ENCODE measurements at places on chromosomes 2 and 18.

- DNase-seq: no peak
Measured at GRCh38 chr2:225136552-225136951, 94.3 kb upstream of the DOCK10 start.

- DNase-seq: no peak
Measured at GRCh38 chr2:166901336-166901735, 13.1 kb downstream of the XIRP2 start.

GRCh38 chr18:45976974-45977373, 9.8 kb upstream of the EPG5 start:
- no peak for DNase-seq

DNA sequence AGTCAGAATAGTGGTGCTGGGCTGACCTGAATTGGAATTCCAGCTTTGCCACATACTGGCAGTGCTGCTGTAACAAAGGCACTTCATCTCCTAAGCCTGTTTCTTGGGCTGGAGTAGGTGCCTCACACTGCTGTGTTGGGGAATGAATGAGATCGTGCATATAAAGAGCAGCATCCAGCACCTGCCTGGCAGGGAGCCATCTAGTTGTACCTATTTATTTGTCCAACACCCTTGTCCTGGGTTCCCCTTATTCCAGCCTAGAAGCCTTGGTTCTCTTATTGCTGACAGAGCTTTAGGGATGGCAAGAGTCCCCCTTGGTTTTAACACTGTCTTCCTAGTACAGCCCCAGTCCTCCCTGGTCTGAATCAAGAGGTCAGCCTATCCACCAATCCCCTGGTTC, 275.3 kb upstream of the RAB12 start:
- no peak for DNase-seq

- no peak for DNase-seq
Measured at GRCh38 chr2:31704561-31705212, 123.9 kb upstream of the SRD5A2 start.

DNA sequence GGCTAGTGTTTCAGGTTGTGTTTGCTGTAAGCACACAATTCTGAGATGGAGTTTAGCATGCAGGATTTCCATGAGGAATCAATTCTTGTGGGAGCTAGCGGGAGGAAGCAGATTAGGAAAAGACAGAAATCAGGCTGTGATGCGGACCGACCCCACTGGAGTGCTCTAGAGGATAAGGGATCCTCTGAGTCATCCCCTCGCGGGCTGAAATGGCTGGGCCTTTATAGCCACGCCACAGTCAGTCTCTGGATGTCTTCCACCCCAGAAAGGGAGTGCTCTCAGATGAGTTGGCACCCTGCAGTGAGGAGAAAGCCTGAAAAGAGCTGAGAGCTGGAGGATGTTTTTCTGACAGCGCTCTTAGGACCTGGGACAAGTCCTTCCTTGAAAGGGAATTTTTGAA, 102.4 kb downstream of the GALNT3 start:
- DNase-seq: peak; percentile 65

DNA sequence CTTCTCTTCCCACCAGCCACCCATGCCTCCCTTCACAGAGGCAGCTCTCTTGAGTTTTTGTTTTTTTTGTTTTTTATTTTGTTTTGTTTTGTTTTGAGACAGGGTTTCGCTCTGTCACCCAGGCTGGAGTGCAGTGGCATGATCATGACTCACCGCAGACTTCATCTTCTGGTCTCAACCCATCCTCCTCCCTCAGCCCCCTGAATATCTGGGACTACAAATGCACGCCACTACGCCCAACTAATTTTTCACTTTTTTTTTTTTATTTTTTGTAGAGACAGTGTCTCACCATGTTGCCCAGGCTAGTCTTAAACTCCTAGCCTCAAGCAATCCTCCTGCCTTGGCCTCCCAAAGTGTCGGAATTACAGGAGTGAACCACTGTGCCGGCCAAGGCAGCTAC, 161.4 kb downstream of the TRABD2A start:
- DNase-seq: no peak

DNA sequence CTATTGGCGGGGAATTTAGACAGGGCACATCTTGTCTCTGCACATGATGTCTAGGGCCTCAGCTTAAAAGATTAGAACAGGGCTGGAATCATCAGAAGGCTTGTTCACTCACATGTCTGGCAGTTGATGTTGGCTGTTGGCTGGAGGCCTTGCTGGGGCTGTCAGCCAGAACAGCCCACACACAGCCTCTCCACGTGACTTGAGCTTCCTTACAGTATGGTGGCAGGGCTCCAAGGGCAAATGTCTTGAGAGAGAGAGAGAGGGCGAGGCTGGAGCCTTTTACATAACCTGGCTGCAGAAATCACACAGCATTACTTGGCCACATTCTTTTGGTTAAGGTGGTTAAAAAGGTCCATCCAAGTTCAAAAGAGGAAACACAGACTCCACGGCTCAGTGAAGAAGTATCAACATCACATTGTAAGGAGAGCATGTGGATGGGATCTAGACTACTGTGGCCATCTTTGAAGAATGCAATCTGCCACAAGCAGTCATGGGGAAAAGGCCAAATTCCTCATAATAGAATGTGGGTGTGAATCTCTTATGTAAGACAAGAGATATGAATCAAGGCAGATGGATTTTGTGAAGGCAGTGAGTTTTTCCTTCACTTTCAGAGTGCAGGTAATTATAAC, 30.4 kb downstream of the SRSF7 start:
- DNase-seq: peak; percentile 97

- DNase-seq: peak; percentile 55
Measured at GRCh38 chr2:36672199-36672598, 24.3 kb upstream of the VIT start.

- DNase-seq: peak; percentile 24
Measured at GRCh38 chr2:225122583-225123486, 80.6 kb upstream of the DOCK10 start.

DNA sequence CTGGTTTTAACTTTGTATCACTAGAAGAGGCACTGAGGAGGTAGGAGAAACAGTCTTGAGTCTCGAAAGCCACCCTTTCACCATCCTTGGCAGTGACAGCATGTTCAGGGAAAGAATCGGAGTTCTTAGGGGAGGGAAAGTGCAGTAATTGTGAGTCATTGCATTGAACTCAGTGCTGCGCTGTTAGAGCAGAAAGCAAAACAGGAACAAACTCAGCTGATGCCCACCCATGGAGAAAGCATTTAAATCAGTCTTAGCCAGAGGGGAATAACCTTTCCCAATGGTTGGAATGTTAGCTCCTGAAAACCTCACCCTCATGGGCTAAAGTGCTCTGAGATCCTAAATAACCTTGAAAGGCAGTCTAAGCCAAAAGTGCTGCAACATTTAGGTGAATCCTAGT, 845.6 kb upstream of the CNTNAP5 start:
- no peak for DNase-seq

DNA sequence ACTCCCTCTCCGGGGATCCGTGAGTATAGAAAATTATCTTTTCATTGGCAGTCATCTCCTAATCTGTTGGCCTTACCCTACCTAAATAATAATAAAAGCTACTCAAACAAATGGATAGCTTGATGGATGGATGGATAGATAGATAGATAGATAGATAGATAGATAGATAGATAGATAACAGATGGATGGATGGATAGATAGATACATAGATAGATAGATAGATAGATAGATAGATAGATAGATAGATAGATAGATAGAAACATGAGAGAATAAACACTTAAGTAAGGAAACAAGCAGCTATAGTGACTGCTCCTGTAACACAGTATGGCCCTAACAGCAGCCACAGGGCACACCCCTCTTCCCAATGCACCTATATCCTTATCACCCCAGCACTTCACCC, 35.1 kb downstream of the MRPL30 start:
- no peak for DNase-seq

DNA sequence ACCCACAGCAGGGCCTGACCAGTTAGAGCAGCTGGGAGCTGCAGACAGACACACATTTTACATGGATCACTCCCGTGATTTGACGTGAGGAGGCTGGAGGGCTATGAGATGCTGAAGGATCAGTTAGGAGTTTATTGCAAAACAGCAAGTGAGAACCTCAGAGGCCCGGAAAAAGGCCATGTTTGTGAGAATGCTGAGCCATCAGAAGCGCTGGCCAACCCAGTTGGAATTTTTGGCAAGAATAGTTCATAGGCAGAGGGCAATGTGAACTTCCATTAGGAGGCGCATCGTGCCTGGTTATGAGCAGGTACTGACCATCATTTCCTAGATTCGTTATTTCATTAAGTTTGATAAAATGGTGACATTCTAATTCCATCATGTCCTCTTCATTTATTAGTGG, 23.3 kb upstream of the LMAN1 start:
- no peak for DNase-seq

DNA sequence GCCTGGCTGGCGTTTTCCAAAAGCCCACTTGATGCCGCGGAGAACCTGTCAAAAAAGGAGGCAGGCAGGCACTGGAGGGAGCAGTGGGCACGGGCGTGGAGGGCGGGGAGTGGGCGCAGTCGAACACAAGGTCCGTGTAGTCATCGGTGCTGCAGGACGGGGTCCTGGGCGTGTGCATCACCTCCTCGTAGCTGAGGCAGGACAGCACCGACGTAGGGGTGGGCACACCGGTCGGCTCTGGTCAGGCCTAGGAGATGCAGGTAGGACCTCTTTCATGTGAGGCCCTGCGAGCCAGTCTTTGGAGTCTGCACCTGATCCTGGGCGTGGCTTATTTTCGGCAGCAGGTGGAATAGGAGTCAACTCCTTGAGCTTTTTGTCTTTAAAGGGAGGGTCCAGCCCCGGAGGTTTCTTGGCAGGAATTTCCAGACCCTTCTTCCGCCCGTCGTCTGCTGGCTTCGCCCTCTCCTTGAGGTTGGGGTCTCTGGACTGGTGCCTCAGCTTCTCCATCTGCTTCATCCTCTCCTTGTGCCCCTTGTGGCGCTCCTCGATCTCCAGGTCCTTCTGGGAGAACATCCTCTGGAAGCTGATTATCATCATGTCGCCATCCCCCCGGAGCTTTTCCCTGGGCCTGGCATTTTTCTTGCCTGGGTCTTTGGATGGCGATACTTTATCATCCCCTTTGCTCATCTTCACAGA, 892.5 kb upstream of the LRRTM1 start:
- no peak for DNase-seq

DNA sequence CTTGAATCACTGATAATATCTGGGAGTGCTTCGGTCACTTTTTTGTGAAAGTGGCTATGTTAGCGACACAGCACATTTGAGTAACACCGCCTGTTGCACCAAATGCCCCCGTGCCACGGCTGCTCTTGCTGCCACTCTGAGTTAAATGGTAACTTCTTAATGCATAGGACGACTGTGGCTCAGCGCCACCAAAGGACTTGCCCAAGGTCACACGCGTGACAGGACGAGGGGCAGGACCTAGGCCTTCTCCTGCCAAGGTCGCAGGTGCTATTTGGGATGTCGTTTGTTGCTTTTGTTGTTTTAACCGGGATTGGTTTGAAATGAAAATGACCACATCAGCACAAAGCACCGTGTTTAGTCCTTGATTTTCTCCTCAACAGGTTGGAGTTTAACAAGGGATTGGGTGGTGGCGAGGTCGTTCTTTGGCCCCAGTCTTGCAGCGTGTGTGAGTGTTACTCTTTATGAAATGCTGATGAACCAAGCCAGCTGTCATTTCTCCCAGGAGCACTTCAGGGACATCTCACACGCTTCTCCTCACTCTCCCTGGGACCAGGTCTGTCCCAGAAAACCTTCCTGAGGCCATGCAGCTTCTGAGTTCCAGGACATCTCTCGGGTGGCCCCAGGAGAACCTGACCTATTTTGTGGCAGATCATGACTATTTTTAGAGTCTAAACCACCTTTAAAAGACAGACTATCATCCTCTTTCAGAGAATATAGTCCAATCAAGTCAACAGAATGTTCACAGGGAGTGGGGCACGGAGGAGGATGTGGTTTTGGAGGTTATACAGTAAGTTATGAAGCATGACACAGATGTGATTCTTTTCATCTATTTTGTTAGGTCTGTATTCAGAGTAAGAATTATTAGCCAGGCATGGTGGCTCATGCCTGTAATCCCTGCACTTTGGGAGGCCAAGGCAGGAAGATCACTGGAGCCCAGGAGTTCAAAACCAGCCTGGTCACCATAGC, 49.9 kb downstream of the MTCL1 start:
- peak; percentile 87 for DNase-seq

- DNase-seq: no peak
Measured at GRCh38 chr2:232405943-232406510, 617 bp upstream of the ALPG start.

DNA sequence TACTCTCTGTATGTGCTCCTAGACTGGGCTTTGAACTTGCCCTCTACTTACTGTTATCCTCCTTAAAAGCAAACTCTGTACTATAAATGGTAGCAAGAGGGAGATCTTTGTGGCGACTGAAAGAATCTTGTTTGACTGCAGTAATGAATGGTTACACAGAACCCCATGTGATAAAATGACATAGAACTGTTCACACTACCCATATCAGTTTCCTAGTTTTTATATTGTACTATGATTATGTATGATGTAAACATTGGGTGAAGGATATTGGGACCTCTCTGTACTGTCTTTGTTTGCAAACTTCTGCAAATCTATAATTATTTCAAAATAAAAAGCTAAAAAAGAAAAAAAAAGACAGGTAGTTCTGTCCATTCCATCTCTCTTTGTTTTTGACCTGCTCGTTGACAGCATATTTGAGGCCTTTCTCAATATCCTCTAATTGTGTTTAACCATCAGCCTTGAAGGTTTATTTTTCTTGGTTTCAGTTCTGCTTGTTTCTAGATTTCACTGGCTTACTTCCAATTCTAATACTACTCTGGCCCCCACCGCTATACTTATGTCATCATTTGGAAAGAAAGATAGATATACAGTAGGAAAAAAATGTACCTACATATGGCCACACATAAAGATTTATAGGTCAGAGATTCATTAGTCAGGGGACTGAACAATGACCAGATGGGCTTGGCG, 79.2 kb upstream of the MYO3B start:
- DNase-seq: no peak

DNA sequence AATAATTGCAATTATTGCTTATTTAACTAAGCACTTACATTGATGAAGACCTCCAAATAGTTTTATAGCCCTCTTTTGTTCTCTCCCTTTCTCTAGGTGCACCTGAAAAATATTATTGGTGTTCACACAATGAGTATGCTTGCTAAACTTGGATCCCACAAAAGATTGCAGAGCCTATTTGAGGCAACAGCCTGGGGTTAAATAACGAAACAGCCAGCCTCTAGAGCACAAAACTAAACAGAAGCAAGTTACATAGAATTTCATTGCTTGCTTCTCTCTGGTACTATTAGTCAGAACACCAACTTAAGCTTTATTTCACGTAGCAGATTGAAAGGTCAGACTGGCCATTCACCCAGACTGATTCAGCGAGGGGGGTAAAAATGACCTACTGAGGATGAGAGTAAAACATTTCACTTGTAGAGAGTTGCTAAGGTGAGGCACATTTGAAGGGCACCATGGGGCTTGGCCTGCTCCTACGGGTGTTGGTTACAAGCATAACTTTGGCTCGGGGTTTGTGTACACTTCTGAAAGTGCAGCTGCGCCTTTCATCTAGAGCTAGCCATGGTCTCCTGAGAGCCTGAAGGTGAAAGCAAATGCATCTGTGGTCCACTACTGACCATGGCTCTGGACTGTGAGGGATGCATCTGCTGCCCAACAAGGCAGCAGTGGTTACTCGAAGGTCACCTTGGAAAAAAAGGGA, 225.1 kb upstream of the LRRTM1 start:
- no peak for DNase-seq

- DNase-seq: peak; percentile 2
Measured at GRCh38 chr2:180819106-180819505, 161.3 kb upstream of the UBE2E3 start.

Data from fibroblast of skin of abdomen (primary cell).